ENCODE measurements at places on chromosomes 5 and 9. TPM values are rescaled to one million over a fixed set of nuclear protein-coding genes. Genes with fewer than 3 reads are reported as not detected.

PALM2AKAP2 gene
- 7.8 TPM for total RNA-seq

CACNA1B gene
- 0.23 TPM for total RNA-seq

SLC6A7 gene
- 0.10 TPM for total RNA-seq

PLPPR1 gene
- not detected for total RNA-seq

SPINK4 gene
- total RNA-seq: not detected

SPINK6 gene
- total RNA-seq: not detected

All from ureter (tissue), 1 donor.